ENCODE measurements at places on chromosomes 7 and 10.

DNA sequence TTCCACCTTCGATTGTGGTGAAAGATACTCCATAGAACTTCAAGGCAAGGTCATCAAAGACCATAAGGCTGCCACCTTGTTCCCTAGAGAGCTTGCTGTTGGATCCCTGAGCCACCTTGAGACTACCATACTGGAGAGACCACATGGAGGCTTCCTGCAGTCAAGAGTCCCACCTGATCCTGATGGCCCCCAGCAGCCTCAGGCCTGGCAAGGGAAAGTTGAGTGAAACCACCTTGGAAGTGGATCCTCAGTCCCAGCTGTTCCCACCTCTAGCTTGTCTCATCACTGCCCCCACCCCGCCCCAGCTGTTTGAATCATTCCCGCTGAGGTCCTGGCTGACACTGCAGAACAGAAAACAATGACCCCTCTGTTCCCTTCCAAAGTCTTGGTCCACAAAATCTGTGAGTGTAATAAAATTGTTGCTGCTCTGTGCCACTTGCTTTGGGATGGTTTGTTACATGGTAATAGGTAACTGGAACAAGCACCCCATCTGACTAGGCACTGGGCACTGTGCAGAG, 32.0 kb downstream of the PRLHR start:
- no peak for DNase-seq
- H3K4me3 ChIP-seq, result no peak overlapping the region
- H3K4me1 ChIP-seq, result no peaks in the 10 kb centered on the region
- no peaks in the 10 kb centered on the region for H3K36me3 ChIP-seq
- no peak overlapping the region for H3K27ac ChIP-seq

GRCh38 chr10:107557916-107558315, 393.4 kb upstream of the SORCS1 start:
- H3K36me3 ChIP-seq, result no peaks in the 10 kb centered on the region
- H3K4me3 ChIP-seq, result no peak overlapping the region
- H3K4me1 ChIP-seq, result no peaks in the 10 kb centered on the region
- H3K27me3 ChIP-seq, result no peaks in the 10 kb centered on the region

DNA sequence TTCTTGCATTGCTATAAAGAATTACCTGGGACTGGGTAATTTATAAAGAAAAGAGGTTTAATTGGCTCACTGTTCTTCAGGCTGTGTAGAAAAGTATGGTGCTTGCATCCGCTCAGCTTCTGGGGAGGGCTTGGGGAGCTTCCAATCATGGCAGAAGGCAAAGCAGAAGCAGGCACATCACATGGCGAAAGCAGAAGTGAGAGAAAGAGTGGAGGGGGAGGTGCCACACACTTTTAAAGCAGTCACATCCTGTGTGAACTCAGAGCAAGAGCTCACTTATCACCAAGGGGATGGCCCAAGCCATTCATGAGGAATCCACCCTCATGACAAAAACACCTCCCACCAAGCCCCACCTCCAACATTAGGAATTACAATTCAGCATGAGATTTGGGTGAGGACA, 303.5 kb downstream of the OTUD1 start:
- H3K4me3 ChIP-seq, result no peak overlapping the region
- DNase-seq, result no peak
- H3K27me3 ChIP-seq, result no peaks in the 10 kb centered on the region
- H3K36me3 ChIP-seq, result no peaks in the 10 kb centered on the region
- H3K4me1 ChIP-seq, result no peaks in the 10 kb centered on the region
- no peak overlapping the region for H3K27ac ChIP-seq

DNA sequence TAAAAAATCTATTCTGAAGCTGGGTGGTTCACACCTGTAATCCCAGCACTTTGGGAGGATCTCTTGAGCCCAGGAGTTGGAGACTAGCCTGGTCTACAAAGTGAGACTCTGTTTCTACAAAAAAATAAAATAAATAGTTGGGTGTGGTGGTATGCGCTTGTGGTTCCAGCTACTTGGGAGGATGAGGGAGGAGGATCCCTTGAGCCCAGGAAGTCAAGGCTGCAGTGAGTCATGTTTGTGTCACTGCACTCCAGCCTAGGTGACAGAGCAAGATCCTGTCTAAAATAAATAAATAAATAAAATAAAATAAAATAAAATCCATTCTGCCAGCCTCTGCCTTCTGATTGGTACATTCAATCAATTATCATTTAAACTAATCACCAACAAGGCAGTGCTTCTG, 17.5 kb downstream of the ZNF33A start:
- H3K36me3 ChIP-seq, result peaks cover 48% of the 10 kb centered on the region
- no peak overlapping the region for H3K4me3 ChIP-seq
- H3K27me3 ChIP-seq, result no peaks in the 10 kb centered on the region
- no peak overlapping the region for H3K27ac ChIP-seq

DNA sequence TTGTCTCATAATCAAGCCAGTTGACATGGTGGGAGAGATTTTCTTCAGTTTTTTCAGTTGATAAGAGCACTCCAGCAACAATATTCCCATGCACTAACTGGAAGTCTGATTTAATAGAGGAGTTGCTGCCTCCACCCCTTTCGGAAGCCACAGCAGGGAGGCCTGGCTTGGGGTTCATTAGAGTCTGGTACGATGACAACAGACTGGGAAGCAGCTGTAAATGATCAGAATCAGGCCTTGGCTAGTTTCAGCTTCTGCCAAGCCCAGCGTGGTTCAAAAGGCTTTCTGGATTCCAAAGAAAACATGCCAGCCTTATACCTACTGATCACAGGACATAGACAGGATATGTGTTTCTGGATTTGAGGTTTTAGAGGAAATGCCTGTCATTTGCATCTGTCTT, 274.0 kb downstream of the CSTF2T start:
- no peaks in the 10 kb centered on the region for H3K27me3 ChIP-seq
- DNase-seq, result no peak
- H3K4me1 ChIP-seq, result no peaks in the 10 kb centered on the region
- H3K27ac ChIP-seq, result no peak overlapping the region
- no peak overlapping the region for H3K4me3 ChIP-seq
- H3K36me3 ChIP-seq, result no peaks in the 10 kb centered on the region

DNA sequence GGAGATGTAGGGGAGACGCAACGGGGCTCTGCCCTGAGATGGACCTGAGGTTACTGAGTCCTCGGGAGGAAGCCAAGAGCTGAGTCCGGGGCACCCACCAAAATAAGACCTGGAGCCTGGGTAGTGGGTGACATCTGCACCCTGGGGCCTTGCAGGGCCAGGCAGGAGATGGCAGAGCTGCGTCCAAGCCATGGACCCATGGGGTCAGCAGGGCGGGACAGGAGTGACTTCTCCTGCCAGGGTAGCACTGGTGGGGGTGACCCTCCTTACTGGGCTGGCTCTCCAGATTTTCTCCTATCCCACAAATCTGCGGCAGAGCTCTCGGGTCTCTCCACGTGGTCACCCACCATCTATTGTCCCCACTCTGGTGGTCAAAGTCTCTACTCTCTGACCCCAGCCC, 2.1 kb downstream of the GHRHR start:
- H3K27ac ChIP-seq, result no peak overlapping the region
- H3K27me3 ChIP-seq, result no peaks in the 10 kb centered on the region
- no peak overlapping the region for H3K4me3 ChIP-seq
- H3K36me3 ChIP-seq, result no peaks in the 10 kb centered on the region
- no peaks in the 10 kb centered on the region for H3K4me1 ChIP-seq
- DNase-seq, result no peak

DNA sequence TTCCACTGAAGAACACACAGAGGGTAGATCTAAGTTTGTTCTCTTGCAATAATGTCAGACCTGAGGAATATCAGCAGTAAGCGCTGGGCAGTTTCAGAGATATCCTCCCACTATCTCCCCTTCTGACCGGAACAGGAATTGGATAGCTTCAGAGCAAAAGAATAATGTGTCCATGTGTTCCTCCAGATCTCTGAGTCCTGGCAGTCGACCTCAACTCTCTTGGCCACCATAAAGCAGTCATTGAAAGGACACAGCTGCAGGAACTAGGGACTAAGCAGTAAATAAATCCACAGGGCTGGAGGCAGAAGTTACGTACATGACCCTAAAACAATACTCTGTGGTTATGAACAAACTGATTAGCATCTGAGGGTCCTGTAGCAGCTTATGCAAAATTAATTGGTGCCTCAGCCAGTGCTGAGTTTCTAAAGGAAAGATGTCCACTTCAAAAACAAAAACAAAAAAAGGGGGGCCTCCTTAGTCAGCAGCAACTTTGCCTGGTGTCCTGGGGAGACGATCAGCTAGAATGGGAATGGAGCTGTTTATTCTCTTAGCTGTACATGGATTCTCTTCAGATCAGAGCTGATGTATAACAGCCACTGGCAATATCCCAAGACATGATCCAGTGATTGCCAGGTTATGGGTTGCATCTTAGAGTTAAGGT, 6.4 kb upstream of the PRTFDC1 start:
- H3K4me1 ChIP-seq, result peaks cover 27% of the 10 kb centered on the region
- H3K27me3 ChIP-seq, result no peaks in the 10 kb centered on the region
- no peaks in the 10 kb centered on the region for H3K36me3 ChIP-seq
- H3K27ac ChIP-seq, result peak overlapping the region; percentile 69
- H3K4me3 ChIP-seq, result no peak overlapping the region

GRCh38 chr7:133230591-133231194, 22.2 kb upstream of the EXOC4 start:
- no peaks in the 10 kb centered on the region for H3K27me3 ChIP-seq
- H3K4me3 ChIP-seq, result no peak overlapping the region
- no peak overlapping the region for H3K27ac ChIP-seq
- DNase-seq, result no peak
- no peaks in the 10 kb centered on the region for H3K4me1 ChIP-seq

- H3K4me3 ChIP-seq, result no peak overlapping the region
- H3K4me1 ChIP-seq, result no peaks in the 10 kb centered on the region
- no peaks in the 10 kb centered on the region for H3K27me3 ChIP-seq
- peaks cover 43% of the 10 kb centered on the region for H3K36me3 ChIP-seq
These were observed 35.8 kb downstream of the AIFM2 start for GRCh38 chr10:70096705-70097420.

DNA sequence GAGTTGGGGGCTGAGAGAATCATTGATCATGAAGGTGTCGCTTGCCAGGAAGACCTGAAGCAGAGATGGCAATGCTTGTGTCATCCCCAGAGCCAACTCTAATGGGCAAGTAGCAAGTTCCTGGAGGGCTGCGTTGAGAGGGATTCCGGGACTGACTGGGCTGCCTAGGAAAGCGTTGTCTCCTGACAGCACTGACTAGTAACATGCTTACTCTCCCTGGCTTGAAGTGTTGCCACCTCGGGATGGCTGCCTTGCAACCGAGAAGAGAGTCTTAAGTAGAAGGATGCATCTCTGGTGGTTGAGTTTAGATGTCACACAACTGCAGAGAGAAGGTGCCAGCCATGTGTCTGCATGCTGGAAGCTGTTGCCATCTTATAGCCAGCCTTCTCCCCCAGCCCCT, 453.4 kb downstream of the PLXNA4 start:
- no peaks in the 10 kb centered on the region for H3K36me3 ChIP-seq
- no peak overlapping the region for H3K27ac ChIP-seq
- no peaks in the 10 kb centered on the region for H3K27me3 ChIP-seq

- no peak overlapping the region for H3K4me3 ChIP-seq
- no peaks in the 10 kb centered on the region for H3K27me3 ChIP-seq
- H3K27ac ChIP-seq, result no peak overlapping the region
- no peak for DNase-seq
These were observed 7.1 kb downstream of the CCSER2 start for GRCh38 chr10:84335516-84335915.

All from RWPE2 (cell line).